Activated CD8-positive, alpha-beta memory T cell treated with anti-CD3 and anti-CD28 coated beads for 1 hour (primary cell): ENCODE measurements at places on chromosomes 7 and 10.

DNA sequence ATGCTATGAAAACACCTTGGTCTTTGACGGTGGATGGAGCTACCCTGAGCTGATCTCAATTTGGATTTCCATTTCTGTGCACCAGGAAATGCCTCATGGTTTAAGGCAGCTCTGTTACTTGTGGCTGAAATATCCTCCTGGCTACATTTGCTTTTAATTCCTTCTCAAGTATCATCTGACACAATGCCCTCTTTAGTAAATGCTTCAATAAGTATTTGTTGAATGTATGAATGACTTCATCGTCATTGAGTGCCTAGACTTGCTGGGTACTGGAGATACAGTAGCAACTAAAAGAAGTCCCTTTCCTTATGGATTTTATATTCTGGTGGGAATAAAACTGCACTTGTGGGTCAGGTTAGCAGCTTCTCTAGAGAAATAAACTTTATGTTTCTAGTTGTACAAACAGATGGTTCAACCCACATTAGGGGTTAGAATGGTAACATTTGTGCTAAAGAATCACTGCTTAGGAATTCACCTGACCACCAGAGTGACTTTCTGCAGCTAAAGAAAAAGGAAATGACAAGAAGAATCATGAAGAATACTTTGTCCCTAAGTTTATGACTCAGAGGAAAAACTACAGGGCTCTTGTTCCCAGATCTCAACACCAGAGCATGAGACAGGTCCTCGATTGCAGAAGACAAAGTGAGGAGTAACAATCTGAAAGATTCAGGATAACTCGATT lies 21.8 kb upstream of the SMNDC1 start:
- no peak for DNase-seq

DNA sequence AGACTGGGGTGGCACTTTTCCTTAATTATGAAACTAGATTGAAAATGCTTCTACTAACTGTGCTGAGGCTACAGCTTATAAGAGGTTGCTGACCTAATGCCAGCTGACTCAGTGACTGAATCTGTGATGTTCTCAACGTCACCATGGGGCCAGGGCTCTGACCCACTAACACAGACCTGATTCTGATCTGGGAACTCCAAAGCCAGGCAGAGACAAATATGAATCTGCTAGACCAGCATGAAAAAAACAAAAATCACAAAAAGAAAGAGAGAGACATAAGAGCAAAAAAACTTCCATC lies 16.1 kb downstream of the USP6NL start:
- DNase-seq, result no peak

DNA sequence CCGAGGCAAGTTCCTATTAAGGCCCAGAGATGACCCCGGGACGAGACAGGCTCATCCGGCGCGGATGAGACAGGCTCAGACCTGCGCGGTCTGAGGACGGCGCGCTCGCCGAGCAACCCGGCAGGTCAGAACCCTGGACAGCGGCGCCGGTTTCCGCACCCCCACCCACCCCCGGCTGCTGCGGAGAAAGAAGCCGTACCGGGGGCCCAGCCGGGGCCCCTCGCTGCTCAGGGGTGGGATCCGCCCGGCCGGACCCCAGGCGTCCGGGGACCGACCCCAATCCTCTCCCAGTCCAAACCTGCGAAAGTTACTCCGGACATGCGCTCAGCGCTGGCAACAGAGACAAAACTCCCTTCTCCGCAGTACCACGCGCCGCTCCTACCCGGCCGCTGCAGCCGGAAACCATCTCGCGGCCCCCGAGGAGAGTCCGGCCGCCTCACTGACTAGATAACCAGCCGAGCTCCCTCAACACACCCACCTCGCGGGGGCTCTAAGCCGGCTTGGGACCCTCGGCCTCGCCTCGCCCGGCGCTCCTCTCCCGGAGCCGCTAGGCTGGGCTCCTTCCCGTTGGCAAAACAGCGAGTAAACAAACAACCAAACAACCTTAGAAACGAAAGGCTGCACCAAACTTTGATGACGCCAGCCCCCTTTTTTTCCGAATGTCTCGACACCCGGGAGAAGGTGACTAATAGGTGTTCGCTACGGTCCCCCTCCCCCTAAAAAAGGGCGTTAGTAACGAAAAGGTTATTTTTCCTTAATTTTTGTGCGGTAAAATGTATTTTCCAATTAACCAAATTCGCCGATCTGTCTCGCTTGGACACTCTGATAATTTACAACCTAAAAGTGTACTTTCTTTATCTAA lies 2.3 kb upstream of the DRGX start:
- no peak for DNase-seq

DNA sequence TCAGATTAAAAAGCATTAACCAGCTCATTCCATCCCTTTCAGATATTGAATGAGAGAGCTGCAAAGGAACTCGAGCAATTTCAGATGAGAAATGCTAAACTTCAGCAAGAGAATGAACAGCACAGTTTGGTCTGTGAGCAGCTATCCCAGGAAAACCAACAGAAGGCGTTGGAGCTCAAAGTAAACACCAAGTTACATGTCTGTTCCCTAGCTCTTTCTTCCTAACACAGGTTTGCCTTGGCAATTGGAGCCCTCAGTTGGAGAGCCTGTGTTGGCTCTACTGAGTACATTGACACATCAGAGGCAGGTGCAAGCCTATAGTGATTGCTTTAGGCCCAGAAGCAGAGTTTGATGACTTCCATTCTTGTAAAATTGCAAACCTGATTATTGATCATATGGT lies 14.7 kb downstream of the CFAP58 start:
- DNase-seq, result no peak

- no peak for DNase-seq
Measured at GRCh38 chr10:102118867-102119266, 1.3 kb downstream of the LDB1 start.

- DNase-seq, result no peak
Measured at GRCh38 chr10:1896153-1896552, 158.8 kb upstream of the ADARB2 start.

DNA sequence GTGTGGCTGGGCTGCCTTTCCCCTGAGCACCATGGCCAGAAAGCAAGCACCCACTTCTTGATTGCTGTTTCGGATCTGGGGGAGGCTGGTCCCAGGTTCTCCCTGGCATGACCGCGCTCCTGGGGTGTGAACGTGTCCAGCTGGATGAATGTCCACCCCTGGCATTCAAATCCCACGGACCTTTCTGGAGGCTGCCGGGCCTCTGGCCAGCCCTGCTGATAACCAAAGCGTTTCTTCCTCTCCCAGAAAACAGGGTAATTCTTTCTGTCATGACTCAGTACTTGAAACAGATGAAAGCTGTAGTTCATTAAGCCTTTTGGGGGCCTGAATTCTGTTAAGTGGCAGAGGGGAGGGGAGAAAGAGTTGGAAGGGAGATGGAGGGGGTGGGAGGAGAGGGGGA lies 73.1 kb upstream of the SAMD8 start:
- DNase-seq, result no peak

DNA sequence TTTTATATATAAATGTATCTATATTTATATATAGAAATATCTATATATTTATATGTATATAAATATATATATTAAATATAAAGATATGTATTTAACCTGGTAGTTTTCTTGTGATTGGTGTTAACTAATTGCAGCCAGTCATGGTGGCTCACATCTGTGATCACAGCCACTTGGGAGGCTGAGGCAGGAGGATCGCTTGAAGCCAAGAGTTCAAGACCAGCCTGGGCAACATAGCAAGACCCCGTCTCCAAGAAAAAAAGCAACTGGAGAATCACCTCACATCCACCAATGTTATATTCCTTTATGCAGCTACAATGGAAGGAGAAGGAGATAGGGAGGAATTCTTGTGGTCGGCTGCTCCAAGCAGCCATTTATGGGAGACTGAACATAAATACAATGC lies 224.9 kb downstream of the BAMBI start:
- DNase-seq, result no peak

DNA sequence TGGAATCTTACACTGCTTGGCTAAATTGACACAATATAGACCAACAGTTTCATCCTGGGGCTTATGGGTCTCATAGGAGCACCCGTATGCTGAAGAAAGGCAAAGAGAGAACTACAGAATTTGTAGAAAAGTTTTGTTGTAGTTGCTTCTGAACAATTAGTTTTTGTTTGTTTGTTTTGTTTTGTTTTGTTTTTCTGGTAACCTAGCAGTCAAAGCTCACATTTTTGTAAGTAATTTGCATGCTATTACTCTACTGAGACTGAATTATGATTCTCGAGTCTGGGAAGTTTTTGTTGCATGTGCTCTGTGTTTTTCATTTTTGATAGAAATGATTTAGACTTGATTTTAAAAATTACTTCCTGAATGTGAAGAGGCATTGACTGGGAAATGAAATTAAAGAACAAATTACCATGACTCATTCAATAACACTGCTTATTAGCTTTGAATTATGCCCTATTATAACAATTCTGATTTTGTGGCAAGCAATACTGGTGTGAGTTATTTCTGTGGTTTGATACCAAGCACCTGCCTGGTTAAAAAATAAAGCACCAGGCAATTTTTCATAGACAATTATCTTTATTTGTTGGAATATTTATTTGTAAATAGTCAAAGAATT lies 438 bp downstream of the LSMEM1 start:
- no peak for DNase-seq

- no peak for DNase-seq
Measured at GRCh38 chr10:68365611-68366010, 32.9 kb upstream of the PBLD start.

DNA sequence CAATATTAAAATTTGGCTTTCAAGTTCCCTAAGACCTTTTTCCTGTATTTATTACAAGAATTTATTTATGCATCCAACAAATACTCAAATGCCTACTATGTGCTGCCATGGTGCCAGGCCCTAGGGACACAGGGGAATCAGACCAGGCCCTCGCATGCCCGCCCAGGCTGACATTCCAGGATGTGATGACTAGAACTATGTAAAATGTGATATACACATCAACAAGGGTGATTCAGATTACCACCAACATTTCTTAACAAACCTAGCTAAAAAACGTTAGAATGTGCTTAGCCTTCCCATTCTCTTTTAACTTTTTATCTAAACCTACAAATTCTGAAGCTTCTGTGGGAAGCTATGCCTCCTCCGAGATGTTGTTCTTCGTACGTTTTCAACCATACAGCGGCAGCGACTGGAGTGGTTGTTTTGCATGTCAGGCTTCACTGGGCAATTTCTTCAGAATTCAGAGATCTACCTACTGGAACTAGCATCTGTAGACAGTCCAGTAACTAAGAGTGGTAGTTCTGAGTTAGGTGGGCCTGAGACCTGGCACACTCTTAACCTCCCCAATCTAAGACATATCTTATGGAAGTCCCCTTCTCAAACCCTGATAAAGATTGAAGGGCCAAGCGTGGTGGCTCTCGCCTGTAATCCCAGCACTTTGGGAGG lies 22.1 kb downstream of the GNA12 start:
- DNase-seq, result no peak

GRCh38 chr7:76011442-76011861 lies 17.1 kb upstream of the TMEM120A start:
- DNase-seq, result no peak

DNA sequence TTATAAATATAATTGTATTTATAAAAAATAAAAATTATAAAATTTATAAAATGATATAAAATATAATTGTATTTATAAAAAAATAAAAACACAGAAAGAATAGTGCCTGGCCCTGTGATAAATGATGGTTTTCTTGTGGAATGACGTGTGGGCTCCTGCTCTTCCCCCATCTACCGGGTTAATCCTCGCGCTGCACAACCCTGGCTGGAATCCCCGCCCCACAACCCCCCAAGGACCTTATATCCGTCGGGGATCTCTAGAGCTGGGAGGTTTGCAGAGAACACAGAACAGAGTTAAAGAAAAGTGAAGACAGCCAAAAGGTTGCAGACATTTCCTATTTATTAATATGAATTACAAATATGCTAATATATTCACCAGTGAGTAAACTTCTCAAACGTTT lies 95.4 kb upstream of the NPS start:
- no peak for DNase-seq

DNA sequence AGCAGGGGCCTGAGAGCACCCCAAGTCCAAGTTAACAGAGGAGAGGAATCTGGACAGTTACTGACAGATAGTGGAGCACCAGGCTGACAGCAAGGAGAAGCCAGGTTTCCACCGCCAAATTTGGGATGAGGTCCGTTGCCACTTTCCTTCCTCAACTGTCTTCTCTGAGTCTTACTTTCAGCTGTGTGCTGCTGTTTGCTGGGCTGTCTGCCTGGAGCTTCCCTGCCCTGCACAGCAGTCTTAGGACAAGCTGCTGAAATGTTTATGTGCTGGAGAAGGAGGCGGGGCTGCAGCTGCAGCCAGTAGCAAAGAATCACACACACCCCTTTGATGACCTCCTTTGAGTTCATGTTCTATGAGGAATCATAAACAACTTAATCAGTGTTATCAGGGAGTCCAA lies 17.4 kb upstream of the CYP3A7 start:
- DNase-seq, result no peak

DNA sequence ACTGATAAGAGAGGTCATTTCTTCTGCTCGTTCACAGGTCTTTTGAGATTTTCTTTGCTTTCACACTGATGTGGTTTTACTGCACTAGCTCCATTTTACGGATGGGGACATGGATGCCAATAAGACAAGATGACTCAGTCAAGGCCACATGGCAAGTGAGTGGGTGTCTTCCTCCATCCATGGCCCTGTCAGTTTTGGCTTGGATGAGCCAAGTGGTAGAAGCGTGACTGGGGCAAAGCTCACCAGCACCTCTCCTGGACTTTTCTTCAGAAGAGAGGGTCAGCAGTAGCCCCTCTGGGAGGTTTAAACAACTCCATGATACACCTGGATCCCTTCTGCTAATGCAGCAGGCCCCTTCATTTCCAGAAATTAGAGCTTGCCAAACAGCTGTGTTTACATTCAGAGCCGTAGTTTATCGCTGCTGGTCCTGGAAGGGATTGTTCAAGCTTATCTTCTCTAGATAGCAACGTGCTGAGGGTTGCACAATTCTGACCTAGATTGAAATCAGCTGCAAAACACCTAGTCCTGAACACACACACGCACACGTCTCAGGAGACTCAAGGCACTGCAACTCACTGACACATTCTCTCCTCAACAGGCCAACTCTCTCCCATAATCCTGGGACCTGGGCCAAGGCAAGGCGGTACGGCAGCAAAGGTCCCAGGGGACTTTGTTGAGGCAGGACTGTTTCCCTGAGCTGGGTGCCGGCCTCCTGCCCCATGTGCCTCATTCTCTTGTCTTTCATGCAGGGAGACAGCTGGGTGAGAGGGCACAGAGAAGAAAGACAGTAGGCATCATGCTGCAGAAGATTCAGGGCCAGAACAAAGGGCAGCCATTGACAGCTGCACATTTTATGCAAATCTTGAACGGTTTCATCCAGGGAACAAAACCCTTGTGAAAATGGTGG lies 14.2 kb upstream of the PDCD4 start:
- DNase-seq, result no peak

- no peak for DNase-seq
Measured at GRCh38 chr10:1119027-1119426, 62.8 kb downstream of the WDR37 start.
